ENCODE measurements at places on chromosomes 12 and 14.

- no peak for DNase-seq
These were observed 2.1 kb upstream of the DLST start for GRCh38 chr14:74879427-74880182.

DNA sequence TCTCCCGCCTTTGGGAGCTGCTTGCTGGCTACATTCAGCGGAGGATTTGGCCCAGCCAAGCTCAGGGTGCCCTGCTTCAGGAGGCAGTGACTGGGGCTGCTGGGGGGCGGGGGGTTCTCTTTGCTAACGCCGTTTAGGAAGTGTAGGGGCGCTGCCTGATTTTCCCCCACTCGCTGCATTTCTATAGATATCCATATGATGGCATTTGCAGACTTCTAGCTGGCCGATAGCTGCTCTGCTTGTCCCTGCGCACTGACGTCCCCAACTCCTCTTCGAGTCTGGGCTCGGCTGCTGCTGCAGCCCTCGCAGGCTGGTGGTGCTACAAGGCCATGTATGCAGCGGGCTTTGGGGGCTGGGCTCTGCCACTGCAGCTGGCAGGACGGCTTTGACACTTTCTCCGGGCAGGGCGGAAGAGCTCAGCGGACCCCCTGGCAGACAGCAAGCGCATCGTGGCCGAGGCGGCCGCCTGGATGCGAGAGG, 3.1 kb downstream of the LRFN5 start:
- DNase-seq: no peak

- no peak for DNase-seq
These were observed 17.6 kb downstream of the NINJ2 start for GRCh38 chr12:645563-646071.

GRCh38 chr12:593396-594270, 69.6 kb downstream of the NINJ2 start:
- DNase-seq: no peak

DNA sequence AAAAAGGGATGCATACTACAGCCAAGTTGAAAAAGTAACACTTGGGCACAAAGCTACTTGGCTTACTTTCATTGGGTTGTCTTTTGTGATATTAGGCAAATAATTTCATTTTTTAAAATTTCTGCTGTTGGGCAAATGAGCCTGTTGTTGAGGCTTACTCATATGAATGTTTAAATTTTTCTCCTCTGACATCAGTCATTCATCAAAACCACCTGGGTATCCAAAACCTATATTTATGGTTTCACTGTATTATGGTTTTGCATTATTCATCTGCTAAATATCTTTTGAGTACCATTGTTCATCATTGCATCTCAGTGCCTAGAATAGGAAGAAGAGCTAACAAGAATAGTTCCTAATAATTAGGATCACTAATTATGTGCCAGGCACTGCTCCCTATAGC, 28.1 kb downstream of the DYRK2 start:
- DNase-seq: no peak

DNA sequence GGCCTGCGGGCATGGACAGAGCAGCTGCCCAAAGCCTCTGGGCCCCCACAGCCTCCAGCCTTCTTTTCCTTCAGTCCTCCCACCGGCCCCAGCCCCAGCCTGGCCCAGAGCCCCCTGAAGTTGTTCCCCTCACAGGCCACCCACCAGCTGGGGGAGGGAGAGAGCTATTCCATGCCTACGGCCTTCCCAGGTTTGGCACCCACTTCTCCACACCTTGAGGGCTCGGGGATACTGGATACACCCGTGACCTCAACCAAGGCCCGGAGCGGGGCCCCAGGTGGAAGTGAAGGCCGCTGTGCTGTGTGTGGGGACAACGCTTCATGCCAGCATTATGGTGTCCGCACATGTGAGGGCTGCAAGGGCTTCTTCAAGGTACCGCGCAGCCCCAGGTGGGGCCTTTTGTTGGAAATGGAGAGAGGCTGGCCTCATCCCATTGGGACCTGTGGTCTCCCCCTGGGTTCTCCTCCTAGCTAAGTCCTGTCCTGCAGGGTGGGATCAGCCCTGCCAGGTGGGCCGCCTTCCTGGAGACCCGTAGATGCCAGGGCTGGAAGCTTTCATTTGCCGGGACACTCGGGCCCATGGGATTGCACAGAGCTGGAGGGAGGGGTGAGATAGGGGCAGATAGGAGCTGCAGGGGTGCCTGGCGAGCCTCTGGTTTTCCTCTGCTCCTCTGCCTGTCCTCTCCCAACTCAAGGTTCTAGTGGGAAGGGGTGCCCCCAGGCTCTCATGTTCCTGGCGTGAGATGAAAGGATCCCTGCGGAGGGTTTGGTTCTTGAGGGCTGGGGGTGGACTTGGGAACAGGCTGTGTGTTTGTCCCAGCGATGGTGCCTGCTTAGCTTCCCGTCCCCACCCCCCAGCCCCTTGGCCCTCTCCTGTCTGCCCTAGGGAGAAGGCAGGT, 3.8 kb downstream of the NR4A1 start:
- no peak for DNase-seq

DNA sequence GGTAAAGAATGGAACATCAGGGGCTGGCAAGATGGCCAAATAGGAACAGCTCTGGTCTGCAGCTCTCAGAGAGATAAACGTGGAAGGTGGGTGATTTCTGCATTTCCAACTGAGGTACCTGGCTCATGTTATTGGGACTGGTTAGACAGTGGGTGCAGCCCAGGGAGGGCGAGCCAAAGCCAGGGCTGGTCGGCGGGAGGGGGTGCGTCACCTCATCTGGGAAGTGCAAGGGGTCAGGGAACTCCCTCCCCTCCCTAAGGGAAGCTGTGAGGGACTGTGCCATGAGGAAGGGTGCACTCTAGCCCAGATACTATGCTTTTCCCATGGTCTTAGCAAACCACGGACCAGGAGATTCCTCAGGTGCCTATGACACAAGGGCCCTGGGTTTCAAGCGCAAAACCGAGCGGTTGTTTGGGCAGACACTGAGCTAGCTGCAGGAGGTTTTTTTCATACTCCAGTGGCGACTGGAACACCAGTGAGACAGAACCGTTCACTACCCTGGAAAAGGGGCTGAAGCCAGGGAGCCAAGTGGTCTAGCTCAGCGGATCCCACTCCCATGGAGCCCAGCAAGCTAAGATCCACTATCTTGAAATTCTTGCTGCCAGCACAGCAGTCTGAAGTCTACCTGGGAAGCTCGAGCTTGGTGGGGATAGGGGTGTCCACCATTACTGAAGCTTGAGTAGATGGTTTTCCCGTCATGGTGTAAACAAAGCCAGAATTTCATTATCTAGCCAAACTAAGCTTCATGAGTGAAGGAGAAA, 317.6 kb downstream of the NELL2 start:
- DNase-seq: no peak

DNA sequence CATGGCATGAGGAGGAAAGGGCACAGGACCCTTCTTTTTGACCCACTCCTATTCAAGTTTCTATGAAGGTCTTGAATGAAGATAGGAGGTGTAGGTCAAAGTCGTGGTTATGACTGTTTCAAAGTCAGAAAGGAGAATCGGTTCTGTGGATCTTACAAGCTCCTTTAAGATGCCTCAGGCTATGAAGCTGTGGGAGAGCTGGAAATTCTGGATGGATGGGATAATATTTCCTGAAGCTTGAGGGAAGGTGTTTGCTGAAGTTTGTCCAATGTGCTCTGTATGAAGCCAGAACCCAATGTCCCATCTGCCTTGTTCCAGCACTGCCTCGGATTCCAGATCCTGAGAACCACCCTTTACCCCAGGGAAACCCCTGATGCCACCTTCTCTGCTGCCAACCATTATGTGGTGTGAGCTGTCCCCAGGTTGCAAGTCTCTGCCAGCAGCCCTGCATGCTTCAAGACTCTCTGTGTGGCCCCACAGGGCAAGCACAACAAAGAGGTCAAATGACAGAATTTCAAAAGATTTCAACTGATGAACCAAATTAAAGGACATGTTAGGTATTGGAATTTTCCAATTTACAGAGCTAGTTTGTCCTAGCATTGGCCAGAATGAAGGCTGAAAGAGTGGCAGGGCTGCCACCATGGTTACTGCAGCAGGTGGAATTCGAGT, 472.0 kb downstream of the RGS6 start:
- no peak for DNase-seq

- no peak for DNase-seq
These were observed 168.6 kb downstream of the STXBP6 start for GRCh38 chr14:24881116-24881893.

- DNase-seq: no peak
These were observed 21.9 kb downstream of the ANKLE2 start for GRCh38 chr12:132739600-132740312.

DNA sequence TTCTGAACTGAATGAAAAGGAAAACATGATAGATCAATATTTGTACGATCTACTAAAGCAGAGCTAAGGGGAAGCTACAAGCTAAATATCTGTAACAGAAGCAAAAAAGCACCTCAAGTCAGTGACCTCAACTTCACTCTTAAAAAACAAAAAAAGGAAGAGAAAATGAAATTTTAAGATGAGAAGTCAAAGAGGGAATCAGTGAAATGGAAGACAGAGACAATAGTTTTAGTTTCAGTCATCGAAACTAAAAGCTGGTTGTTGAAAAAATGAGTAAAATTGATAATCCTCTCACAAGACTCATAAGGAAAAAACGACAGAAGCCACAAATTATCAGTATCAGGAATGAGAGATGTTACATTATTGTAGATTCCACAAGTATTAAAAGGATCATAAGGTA, 11.9 kb upstream of the SLC2A13 start:
- no peak for DNase-seq

GRCh38 chr14:60396718-60397343, 89.0 kb downstream of the C14orf39 start:
- DNase-seq: no peak

- no peak for DNase-seq
These were observed 123.4 kb downstream of the ADGRD1 start for GRCh38 chr12:131076791-131077747.

GRCh38 chr14:50039734-50040400, 76.5 kb downstream of the VCPKMT start:
- DNase-seq: no peak

DNA sequence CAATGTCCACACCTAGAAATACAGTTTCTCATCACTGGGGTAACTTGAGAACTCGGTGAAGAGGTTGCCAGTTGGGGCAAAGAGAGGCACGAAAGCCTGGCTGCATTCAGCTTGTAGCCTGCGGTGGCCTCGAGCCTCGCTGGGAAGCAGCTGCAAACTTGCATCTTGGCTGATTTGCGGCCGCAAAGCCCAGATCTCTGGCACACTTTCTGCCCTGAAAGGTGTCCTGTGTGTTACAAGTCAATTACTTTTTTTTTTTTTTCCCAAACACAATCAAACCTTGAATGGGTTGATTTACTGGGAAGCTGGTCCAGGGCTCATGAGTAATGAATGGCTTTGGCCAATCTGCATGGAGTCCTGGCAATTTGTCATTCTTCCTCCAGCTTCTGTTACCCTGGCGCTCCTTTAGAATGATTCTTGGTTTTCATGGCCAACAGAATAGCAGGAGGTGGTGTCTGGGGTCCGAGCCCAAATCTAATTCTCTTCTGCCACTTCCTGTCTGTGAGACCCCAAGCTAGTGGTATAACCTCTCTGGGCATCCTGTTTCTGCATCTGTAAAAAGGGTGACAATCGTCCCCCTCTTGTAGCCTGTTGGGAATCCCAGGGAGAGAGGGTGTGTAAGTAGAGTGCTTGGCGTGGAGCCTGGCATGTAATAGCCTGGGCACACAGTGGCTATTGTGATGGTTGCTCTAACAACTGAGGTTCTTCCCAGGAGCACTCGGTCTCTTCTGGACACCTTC, 6.7 kb downstream of the BCL7A start:
- no peak for DNase-seq

DNA sequence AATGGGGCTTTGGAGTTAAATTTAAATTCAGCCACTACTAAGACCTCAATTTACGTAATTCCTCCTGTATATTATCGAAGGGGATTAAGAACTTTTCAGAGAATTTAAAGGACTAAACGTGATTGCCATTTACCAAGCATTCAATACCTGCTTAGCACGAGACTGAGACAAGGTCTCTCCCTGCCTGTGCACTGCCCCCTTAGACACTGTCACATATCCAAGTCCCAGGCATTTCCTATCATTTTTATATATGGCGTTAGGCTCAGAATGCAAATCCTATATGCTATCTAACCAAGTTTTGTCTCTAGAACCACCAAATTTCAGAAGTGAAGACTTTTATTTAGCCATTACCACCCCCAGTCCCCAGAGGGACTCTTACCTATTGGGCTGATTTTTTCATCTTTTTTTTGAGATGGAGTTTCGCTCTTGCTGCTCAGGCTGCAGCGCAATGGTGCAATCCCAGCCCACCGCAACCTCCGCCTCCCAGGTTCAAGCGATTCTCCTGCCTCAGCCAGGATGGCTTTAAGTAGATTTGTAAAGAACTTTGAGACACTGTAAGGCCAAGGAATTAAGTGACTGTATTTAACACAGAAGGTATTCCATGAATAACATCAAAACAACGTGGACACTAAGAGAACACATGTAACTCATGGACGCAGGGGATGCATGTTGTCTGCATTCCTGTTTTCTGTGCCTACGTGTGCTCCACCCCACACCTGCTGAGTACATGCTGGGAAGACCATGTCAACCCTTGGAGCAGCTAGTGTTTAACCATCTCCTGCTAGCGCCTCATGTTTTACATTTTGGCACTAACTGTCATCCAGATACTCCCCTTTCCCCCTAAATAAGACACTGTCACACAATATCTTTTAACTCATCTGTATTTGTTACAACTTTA, 6.4 kb downstream of the HSP90AA1 start:
- DNase-seq: no peak

GRCh38 chr12:788288-788687, 35.9 kb downstream of the WNK1 start:
- DNase-seq: no peak

DNA sequence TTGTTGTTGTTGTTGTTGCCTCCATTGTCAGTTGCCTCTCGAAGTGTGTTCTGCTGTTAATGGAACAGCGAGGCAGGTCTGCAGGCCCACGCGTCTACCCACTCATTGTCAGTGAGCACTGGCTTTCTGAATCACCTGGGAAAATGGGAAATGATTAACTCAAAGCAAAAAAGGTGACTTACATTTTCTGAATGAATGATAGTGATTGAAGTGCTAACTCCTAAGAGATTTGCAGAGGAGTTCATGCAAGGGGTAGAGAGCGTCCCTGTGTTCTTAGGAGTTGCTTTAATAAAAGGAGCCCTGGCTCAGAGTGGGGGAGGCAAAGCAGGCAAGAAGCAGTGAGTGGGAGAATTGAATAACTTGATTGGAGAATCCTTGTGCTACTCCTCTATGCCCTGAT, 177.6 kb downstream of the CAND1 start:
- DNase-seq: no peak

- DNase-seq: no peak
These were observed 22.9 kb upstream of the MDM1 start for GRCh38 chr12:68354977-68355541.

GRCh38 chr12:4156317-4156716, 117.2 kb upstream of the CCND2 start:
- DNase-seq: no peak

- no peak for DNase-seq
These were observed 5.9 kb upstream of the CRIP2 start for GRCh38 chr14:105468621-105469241.
